Left lung (tissue), 14 donors: ENCODE measurements at places on chromosomes 6 and 20. TPM values are rescaled to one million over a fixed set of nuclear protein-coding genes. Genes with fewer than 3 reads are reported as not detected.

GRCh38 chr20:49270177-49270576 is 7.7 kb downstream of the ZNFX1 start:
- no peak for DNase-seq

DNA sequence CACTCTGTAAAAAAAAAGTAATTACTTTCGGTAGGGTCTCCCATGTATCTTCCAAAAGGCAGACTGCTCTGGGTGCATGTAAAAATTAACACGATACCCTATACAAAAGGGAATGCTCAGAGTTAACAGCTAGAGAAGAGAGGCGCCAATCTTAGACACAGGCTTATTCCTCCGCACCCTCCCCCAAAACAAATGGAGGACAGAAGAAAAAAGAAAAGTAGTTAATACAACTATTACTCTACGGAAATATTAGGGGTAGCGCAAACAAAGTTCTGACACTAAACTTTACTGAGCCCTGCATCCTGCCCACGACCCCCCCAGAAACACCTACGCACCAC is 331 bp upstream of the UFL1 start:
- DNase-seq: no peak

DNA sequence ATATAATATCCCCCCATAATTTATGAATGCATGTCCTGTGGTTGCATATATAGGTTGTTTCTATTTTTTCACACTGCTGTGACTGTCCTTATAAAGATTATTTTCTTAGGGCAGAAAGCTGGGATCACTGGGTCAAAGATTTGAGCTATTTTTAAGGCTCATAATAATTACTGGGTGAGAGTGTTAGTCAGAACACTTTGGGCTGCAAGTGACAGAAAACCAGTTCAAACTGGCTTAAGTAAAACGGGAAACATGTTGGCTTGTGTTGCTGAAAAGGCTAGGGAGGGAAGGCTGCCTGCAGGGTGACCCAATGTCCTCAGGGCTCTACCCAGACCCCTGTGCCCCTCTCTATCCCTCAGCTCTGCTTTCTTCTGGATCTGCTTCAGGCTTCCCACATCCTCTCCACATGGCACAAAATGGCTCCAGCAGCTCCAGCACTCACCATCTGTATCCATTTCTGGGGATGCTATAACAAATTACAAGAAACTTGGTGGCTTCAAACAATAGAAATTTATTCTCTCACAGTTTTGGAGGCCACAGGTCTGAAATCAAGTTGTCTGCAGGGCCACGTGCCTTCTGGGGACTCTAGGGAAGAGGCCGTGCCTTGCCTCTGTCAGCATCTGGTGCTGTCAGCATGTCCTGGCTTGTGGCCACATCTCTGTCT is 33.1 kb upstream of the MLN start:
- DNase-seq: no peak

- no peak for DNase-seq
Measured at GRCh38 chr6:154320181-154320580, 36.4 kb downstream of the IPCEF1 start.

DNA sequence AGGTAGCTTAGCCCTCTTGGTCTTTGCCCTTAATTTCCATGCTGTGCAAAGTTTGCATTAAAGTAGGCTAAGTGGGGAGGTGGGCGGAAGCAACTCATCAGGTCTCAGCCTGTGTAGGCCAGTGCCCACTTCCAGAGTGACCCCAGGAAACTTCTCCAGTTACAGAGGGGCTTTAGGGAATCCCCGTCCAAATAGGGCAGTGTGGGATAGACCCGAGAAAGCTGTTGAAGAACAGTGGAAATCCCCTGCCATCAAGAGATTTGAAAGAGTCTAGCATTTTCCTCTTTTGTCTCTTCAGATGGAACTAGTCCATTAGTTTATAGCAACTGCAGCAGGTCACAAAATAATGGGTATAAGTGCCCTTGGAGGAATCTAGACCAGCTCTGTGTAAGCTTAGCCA is 20.2 kb downstream of the SF3B5 start:
- DNase-seq: no peak

GRCh38 chr6:148271711-148272439 is 70.8 kb upstream of the SASH1 start:
- no peak for DNase-seq

Gene KCNG1
- 0.34 TPM for polyA plus RNA-seq

Gene GPX5
- 0.11 TPM for polyA plus RNA-seq

Gene RAET1L
- 0.15 TPM for polyA plus RNA-seq

DNA sequence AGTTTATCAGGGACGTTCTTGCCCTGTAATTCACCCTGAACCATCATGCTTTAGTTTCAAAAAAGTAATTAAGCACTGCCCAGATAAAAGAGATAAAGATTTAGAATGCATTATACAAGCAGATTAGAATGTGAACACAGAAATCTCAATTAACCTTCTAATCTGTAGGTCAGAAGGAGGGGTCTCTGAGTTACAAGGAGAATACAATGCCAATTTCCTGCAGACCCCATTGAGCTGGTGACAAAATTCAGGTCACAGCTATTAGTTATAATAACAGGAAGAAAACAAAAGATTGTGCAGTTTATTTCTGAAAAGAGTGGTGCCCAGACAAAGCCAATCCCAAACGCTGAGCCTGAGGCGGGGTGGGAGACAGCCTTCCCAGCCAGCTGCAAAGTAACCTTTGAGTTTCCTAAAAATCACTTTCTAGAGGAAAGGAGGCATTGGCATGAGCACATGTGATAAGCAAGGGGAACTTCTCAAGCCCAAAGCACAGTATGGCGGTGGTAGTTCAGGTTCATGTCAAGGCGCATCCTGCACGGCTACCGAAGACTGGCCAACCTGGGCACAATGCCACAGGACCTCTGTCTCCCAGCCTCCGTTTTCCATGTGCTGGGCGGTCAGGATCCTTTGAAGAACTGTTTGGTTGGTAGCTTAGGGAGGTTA is 192.5 kb downstream of the TTLL2 start:
- no peak for DNase-seq

DNA sequence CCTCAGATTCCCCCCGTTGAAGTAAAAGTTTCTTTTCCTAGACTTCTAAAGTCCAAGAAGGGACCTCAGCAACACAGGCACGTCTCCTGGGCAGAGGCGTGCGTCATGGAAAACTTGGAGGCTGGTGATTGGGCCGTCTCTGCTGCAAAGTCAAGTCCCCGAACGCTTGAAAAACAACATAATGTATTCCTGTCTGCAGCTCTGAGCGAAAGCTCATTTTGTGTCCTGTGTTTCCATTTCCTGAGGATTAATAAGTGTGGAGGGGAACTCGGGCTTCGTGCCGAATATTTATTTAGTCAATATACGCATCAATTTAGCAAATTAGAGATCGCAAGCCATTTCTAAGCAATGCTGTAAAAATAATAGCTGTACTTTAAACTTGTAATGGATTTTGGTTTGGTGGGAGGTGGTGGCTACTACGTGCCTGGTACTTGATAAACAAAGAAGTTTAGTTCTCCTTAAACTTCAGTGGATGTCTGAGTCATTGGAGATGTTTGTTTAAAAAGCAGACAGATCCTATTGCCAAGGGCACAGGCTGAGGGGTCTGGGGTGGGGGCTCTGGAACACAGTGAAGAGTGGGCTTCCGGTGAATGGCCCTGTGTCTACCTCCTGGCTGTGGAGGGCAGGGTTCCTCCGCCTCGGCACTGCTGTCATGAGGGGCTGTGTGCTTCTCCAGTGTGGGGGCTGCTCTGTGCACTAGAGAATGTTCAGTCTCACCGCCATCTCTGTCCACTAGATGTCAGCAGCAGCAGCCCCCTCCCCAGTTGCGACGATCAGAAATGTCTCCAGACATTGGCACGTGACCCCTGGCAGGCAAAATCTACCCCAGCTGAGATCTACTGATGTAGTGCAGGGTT is 21.8 kb downstream of the PCK1 start:
- DNase-seq: peak; percentile 30

Gene TAP1
- 20.2 TPM for polyA plus RNA-seq

Gene TMEM14B
- 102 TPM for polyA plus RNA-seq

DNA sequence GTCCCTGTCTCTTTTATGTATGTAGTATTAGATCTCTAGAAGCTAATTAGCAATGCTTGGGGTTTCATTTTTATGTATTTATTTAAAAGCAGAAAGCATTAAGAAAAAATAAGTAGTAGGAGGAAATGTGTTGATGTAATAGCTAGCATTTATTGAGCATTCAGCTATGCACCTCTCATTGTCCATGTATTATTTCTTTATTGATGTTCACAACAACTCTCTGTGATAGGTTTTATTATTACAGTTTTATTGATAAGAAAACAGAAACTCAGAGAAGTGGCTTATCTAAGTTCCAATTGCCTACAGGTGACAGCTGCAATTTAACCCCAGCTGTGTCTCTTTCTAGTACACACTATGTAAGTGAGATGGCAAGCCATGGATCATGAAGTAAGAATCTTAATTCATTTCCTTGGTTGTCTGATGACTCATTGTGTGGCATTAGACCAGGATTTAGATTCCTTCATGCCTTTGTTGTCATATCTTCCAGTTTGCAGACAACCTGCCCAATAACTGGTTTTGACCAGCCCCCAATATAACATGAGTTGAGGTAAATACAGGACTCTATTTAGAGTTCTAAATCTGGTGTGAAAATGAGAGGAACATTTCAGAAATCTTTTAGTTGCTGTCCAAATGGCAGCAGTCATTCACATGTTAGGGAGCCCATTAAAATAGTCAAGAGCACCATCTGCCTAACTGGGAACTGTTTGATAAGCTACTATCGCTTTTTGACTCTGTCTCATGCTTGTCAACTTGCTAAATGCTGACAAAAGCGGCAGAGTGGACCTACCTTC is 170.8 kb upstream of the PHACTR1 start:
- no peak for DNase-seq

GRCh38 chr6:33583591-33584155 is 3.6 kb upstream of the BAK1 start:
- no peak for DNase-seq

Gene SERPINB1
- polyA plus RNA-seq: 28.5 TPM

- DNase-seq: no peak
Measured at GRCh38 chr6:138597336-138597735, 98.0 kb upstream of the NHSL1 start.

GRCh38 chr6:110342759-110343158 is 15.4 kb downstream of the METTL24 start:
- no peak for DNase-seq

- DNase-seq: no peak
Measured at GRCh38 chr6:167112421-167112820, 10.5 kb upstream of the CCR6 start.

- DNase-seq: peak; percentile 97
Measured at GRCh38 chr6:31493875-31494694, 3.9 kb upstream of the MICB start.

GRCh38 chr6:55726144-55726543 is 147.2 kb upstream of the HMGCLL1 start:
- DNase-seq: no peak

DNA sequence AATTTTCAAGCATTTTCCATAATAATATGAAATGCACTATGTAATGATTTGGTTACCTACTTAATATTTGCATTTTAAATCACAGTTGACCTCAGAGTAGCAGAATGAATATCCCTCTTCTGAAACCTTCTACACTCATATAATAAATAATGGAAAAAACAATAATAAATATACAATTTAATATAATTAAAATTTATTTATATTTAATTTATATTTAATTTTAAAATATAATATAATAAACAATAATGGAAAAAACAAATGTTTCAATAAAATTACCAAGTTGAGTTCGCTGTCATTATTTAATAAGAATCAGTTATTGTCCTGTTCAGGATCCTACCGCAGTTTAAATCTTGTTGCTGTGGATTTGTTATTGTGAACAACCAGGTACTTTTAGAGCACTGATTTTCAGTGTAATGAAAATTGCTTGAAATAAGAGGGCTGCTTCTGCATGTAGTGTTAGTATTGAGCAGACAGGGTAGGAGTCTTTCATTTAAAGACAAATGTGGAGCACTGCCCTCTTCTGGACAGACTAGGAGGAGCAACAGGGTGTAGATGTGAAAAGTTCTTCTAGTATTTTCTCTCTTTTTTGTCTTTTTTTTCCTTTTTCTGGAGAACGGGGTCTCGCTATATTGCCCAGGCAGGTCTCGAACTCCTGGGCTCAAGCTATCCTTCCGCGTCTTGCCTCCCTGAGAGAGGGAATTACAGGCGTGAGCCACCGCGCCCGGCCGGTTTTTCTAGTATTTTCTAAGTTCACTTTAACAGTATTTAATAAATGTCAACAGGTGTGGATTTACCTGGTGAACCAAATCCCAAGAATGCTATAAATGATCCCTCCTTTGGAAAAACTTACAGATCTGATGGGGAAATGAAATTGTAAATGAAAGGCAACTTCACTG is 13.6 kb downstream of the TRAPPC3L start:
- DNase-seq: peak; percentile 43

GRCh38 chr6:20630617-20631548 is 96.6 kb downstream of the CDKAL1 start:
- DNase-seq: no peak

DNA sequence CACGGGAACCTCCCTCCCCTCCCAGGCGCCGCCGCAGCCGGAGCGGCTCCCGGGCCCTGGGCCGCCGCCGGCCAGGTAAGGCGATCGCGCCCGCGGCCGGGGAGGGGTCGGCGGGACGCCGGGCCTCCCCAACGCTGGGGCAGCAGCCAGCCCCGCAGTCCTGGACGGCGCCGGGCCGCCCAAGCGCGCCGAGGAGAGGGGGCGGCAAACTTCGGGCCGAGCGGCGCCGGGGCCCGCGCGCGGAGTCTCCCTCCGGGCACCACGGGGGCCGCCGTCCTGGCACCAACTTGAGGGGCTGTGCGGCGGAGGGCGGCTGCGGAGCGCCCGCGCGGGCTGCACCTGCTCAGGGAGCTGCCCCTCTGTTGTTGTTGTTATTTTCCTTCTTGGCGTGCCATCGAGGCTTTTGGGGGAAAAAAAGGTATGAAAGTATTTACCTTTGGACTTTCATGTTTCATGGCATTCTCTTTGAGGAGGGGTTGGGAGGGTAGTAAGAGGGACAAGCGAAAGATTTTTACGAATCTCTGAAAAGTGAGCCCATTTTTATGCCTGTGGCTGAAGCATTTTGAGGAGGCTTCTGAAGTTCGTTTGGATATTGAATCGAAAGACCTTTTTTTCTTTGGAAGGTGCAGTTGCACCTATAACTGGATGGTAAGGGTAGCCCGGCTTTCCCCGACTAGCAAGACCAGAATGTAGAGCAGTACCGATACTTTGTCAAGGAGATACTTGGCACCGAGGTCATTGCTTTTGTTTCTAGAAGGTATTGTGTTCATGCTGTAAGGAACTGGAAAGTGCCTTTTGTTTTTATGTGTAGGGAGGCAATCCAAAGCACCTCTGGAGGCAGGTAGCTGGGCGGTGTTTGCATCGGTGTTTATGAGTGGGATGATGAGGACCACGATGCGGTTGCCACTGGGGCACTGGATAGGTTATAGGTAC is at the start of gene RNF182:
Gene RNF182 (plus strand): TSS at position 4 of the 933 bp plus-strand sequence. CDS start 52,168 bp downstream, outside the sequence.
- DNase-seq: no peak

DNA sequence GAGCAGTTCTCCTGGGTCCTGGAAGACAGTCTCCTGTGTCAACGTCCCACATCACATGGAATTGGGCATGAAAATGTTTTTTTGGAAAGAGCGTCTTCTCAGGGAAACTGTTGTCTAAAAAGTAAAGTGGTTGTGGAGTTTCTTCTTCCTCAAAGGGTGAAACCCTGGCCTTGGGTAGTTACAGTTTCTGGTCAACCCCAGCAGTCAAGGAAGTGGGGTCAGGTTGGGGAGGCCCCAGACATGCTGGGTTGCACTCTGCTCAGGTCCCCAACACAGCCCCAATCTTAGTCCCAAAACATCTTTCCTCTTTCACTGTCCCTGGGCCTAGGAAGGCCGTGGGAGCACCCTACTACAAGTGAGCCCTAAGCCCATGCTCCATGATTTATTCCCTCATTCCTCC is 996 bp upstream of the NFKBIE start:
- no peak for DNase-seq

- DNase-seq: no peak
Measured at GRCh38 chr20:33400812-33401183, 521 bp downstream of the CDK5RAP1 start.
